Neuronal stem cell (in vitro differentiated cells): ENCODE measurements at places on chromosomes 2 and 18.
A peak's percentile ranks its signal among the peaks of the same experiment; 100 is the strongest.

- DNase-seq = no peak
Measured at GRCh38 chr2:136215908-136216472, 98.0 kb upstream of the CXCR4 start.

- no peak for DNase-seq
Measured at GRCh38 chr2:18630101-18630500, 40.7 kb upstream of the NT5C1B start.

- DNase-seq = peak; percentile 39
Measured at GRCh38 chr2:196957442-196957841, 30.9 kb upstream of the PGAP1 start.

- DNase-seq = no peak
Measured at GRCh38 chr18:48905513-48905912, 45.3 kb downstream of the SMAD7 start.

DNA sequence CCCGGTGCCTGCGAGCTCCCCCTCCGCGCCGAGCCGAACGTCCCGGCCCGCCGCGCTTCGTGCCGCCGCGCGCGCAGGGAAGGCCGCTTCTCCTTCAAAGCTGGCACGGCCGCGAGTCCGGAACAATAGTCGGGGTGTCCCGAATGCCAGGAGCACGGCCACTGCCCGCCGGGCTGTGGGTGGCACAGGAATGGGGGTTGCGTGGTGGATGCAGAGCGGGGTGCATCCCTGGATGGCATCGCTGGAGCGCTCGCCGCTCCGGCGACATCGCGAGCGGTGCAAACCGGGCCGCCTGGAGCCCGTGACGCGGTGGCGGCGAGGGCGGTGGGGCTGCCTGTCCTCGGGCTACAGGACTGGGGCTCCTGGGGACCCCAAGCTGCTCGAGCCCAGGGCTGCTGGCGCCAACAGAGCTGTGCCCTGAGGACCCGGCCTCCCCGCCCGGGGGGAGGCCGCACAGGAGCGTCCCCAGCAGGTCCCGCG is 1.1 kb upstream of the SATB2 start:
- peak; percentile 54 for DNase-seq

DNA sequence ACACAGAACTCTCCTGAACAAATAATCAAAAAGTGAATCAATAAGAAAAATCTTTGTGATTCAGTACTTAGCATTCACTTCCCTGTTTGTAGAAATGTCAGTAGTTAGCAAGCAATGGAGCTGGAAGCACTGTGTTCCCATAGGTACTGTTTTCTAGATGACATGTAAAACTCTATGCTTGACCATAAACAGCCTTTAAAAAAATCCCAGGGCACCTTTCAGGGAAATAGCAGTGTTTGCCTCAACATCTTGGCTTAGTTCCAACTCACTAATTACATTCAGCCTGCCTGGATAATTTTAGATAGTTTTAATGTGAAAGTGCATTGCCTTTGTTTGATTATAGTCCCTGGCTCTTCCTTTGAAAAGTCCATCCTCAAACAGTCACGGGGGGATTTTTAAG is 721.8 kb downstream of the ERBB4 start:
- DNase-seq = no peak

DNA sequence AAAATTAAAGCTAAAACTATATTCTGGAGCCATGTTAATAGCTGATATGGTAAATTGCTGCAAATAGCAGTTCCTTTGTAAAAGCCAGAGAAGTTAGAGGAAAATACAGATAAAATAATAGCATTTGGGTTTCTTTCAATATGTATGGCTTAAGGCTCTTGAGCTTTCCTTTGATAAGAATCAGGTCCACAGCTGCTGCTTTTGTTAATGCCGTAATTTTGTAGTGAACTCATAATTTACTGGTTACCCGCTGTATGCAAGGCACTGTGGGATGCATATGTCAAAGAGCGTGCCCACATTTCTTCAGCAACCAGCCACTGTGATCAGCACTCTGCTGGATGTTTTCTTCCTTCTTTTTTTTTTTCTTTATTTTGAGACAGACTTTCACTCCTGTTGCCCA is 79.1 kb downstream of the MOGAT1 start:
- no peak for DNase-seq

- DNase-seq = no peak
Measured at GRCh38 chr2:129929321-129930290, 49.9 kb upstream of the RAB6C start.

DNA sequence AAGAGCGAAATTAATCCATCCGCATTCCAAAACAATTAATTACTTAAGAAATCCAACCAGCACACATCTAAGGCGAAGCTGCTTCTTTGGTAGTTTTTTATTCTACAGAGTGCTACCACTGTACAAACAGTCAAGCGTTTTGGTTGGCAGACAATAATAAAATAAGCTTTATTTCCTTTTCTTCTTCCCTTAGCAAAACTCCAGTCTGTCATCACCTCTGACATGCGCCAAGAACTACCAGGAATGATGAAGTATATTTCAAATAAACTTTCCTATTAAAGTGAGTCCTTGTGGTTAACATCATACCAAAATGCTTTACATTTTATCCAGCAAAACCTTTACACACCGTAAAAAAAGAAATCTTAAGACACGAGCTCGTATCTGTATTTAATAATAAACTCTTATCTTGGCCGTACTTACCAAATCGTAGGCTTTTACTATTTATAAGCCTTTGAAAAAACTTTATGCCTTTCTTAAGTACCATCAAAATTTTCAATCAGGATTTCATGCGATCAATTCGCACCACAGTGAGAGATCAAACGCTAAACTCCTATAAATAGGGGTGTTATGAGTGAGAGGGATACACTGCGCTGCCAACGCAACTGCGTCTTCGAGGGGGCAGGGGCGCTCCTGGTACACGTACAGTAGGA is 1.3 kb downstream of the ATL2 start:
- no peak for DNase-seq

DNA sequence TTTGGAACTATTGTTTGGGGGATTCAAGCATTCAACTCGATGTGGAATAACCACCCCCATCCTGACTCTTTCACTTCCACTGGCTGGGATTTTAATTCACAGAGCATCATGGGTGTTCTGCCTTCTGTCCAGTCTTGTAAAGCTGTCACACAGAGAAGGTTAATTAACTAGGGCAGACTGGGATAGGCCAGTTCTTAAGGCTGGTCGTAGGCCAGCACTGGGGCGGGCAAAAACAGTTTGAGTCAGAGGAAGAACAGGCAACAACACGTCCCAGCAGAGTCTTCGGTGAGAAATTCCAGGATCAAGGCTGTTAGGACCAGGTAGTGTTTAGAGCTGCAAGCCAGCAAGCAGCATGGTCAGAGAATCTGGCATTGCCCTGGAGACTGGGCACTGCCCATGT is 4.0 kb upstream of the RNF152 start:
- DNase-seq = peak; percentile 54

DNA sequence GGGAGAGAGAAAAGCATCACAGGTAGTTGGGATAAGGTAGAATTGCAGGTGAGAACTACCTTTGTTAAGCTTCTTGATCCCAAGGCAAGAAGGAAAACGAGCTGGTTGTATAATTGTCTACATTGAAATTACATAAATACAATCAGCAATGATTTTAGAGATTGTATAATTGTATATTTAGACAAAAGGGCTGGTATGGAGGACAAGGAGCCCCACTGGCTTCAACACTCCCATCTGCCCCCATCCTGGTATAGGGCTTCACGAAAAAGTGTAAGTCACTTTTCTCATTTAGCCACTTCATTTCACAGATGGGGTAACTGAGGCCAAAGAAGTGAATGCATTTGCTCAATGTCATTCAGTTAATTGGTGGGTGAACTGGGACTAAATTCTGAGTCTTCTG is 103.3 kb downstream of the MYCN start:
- no peak for DNase-seq

- DNase-seq = no peak
Measured at GRCh38 chr2:226607379-226607778, 192.2 kb downstream of the IRS1 start.

- DNase-seq = no peak
Measured at GRCh38 chr2:38528008-38528442, 74.7 kb downstream of the HNRNPLL start.

- DNase-seq = no peak
Measured at GRCh38 chr2:230220347-230220969, 674 bp upstream of the SP110 start.
